ENCODE measurements at places on chromosomes 3 and 15.

GRCh38 chr3:112128843-112129727 is 4.0 kb downstream of the GCSAM start:
- DNase-seq, result peak; percentile 20

- DNase-seq, result no peak
Measured at GRCh38 chr15:74192751-74193150, 9.8 kb downstream of the STRA6 start.

DNA sequence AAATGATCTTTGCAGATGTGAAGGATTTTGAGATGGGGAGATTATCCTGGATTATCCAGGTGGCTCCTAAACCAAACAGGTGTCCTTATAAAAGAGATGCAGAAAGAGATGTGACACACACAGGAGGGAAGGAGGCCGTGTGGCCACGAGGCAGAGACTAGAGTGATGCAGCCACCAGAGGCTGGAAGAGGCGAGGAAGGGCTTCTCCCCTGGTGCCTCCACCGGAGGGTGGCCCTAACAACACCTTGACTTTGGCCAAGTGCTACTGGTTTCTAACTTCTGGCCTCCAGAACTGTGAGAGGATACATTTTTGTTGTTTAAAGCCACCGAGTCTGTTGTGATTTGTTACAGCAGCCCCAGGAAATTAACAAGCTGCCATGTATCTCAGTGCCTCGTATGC is 127.1 kb downstream of the ASB7 start:
- no peak for DNase-seq

DNA sequence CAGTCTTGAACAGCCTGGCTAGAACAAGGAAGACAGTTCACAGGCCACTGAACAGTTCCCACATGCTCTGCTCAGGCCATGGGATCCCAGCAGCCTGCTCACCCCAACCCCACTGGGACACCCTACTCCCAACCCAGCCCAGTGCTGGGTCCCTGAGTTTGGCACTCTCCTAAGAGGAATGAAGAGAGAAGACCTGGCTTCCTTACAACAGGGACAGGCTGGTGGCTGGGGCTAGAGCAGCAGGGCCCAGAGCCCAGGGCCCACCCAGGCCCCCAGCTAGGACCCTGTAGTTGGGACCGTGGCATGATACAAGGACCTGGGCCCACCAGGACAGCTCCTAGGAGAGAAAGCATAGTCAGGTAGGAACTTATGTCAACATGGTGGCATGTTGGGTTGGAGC is 43.4 kb downstream of the SEMA3G start:
- no peak for DNase-seq

- no peak for DNase-seq
Measured at GRCh38 chr3:112247900-112248299, 46.1 kb downstream of the SLC9C1 start.

DNA sequence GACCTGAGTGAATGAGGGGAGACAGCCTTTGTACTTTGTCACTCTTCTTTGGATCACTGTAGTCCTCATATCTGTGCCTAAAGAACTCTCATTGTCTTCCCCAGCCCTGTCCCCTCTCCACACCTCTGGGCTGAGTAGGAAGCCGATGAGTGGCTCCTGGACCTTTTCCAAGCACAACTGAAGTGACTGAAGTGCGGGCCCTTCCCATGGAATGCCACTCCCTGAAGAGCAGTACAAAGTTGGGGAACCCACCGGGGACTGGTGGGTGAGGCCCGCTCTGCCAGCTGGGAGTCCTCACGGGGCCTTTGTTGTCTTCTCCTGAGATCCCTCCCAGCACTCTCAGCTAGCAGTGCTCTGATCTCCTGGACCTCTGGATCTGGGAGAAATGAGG is 90.1 kb downstream of the AAGAB start:
- DNase-seq, result no peak

DNA sequence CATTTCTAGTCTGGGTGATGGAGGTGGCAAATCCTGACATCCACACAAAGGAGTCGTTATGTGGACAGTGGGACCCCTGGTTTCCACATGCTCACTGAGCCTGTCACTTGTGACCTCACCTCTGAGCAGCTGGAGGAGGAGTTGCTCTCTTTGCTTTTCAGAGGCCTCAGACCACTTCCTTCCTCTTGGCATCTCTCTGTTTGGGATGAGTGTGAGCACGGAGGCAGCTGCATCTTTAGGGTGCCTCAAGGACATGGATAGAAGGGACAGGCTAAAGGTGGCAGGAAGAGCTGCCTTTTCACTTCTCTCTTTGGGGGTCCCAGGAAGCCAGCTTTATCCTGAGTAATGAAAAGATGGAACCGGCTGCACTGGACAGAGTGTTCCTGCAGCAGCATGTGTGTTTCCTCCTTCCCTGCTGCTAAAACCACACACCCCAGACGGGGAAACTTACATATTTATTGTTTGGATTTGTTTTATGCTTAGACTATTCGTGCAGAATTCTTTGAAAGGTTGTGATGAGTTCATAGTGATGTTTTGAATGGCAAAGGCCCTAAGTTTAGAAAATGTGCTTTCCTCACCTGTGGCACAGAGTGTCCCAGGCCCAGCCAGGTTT is 31.8 kb downstream of the GPR171 start:
- peak; percentile 80 for DNase-seq

GRCh38 chr3:65945480-65945879 is 93.2 kb downstream of the MAGI1 start:
- DNase-seq, result no peak

GRCh38 chr3:38853011-38853410 is 37.0 kb upstream of the SCN10A start:
- no peak for DNase-seq

DNA sequence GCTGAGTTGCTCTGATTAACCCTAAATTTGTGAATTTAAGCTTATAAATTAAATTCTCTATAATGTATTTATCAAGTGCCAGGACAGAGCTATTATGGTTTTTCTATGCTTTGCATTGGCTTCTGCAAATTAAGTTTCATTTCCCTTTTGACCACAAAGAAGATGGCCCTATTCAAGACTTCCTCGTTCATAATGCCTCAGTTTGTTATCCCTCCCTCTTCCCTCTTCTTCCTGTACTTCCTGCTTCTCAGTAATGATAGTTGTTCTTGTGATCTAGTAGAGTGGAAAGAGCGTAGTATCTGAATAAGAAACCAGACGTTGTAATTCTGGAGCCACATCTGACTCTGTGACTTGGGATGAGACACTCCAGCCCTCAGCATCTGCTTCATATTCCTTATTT is 118.7 kb downstream of the CACNA1D start:
- DNase-seq, result peak; percentile 47

DNA sequence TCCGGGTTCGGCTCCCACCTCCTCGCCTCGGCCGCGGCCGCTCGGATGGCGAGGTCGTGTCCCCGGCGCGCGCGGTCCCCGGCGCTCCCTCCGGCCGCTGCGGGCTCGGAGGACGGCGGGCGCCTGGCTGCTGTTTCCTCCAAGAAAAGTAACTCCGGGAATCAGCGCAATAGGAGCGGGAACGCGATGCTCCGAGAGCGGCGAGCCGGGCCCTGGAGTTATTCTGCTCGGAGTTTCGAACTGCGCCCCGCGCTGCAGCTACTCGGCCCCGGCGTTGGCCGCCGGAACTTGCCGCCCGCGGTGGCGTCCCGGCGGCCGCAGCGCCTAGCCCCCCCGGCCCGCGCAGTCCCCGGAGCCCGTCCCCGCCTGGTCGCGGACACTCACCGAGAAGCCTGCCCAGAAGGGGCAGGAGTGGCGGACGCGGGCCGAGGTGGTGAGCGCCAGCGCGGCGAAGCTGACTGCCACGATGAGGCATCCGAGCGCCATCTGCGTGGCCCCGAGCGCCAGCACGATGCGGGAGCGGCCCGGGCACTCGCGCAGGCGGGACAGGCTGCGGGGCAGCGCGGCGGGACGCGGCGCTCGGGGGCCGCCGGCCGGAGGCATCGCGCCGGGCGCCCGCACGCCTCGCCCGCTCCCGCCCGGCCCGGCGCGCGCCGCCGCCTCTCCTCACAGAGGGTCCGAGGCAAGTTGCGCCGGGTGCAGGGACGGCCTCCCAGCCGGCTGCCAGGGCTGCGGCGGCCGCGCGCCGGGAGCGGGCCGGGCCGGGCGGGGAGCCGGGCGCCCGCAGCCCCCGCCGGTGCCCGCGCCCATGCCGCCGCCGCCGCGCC is 251.9 kb downstream of the TJP1 start:
- DNase-seq, result no peak

DNA sequence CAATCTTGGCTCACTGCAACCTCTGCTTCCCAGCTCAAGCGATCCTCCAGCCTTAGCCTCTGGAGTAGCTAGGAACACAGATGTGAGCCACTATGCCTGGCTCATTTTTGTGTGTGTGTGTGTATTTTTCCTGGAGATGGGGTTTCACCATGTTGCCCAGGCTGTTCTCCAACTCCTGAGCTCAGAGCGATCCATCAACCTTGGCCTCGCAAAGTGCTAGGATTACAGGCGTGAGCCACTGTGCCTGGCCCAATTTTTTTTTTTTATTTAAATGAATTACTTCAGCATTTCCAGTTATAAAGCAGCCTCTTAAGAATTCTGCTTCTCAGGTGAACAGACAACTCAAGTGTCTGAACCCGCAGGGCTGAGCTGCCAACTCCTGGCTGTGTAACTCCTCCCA is 20.1 kb upstream of the ST3GAL6 start:
- DNase-seq, result no peak

- no peak for DNase-seq
Measured at GRCh38 chr3:24837601-24838000, 343.0 kb upstream of the THRB start.

GRCh38 chr3:122938783-122939425 is 88.7 kb downstream of the SEMA5B start:
- no peak for DNase-seq

DNA sequence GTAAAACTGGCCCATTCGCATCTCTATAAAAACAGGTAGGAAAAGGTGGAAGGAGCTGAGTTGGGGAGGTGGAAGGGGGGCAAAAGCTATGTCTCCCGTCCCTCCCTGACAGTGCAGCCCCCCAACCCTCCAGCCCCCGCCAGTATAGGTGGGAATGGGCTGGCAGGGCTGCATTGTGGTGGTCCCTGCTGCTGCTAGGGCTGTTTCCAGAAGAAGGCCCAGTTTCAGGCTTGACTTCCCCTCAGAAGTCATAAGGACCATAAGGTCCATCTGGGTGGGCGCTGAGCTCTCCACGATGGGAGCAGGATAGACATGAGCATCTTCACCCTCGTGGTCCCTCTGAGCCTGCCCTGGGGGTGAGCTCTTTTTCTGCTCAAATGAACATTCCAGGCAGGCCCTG is 44.2 kb downstream of the APBA2 start:
- no peak for DNase-seq

DNA sequence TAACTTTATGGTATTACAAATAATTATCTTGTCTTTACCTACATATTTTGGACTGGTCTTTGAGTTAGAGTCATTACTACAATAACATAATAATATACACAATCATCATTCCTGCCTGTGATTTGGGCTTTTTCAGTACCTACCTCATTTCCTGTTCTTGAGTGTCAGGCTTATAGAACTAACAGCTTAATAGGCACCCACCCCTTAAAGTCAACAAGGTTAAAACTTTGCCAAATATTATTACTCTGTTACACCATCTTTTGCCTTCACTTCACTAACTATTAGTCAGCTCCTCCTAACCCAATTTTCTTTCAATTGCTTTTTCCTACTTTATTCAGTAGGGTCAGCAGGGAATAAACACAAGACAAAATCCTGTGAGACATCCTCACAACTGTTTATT is 488.7 kb upstream of the AGTR1 start:
- no peak for DNase-seq

GRCh38 chr3:103136621-103137020 is 701.8 kb downstream of the ZPLD1 start:
- DNase-seq, result no peak

- no peak for DNase-seq
Measured at GRCh38 chr3:112116748-112117186, 16.3 kb downstream of the GCSAM start.

GRCh38 chr3:126918355-126918821 is 64.5 kb upstream of the PLXNA1 start:
- DNase-seq, result peak; percentile 25

- DNase-seq, result peak; percentile 71
Measured at GRCh38 chr3:4977001-4977852, 2.0 kb upstream of the BHLHE40 start.

DNA sequence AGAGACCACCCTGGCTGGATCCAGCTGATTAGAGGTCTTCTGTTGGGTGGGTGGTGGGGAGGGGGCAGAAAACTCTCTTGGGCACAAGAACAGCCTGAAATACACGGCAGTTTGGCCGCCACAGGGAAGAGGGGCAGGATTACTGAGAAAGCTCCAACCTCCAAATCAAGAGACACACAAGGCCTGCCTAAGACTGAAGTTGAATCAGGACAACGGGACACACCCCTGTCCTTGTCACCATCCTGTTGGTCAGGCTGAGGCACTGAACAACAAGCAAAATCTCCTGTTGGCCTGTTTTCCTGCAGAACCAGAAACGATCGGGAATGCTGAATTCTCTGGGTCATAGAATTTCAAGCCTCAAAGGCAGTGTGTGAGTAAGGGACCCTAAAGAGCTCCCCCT is 247.8 kb downstream of the FAM43A start:
- no peak for DNase-seq

GRCh38 chr3:178088963-178089362 is 447.3 kb upstream of the KCNMB2 start:
- no peak for DNase-seq

GRCh38 chr15:74141591-74141990 is 11.2 kb downstream of the ISLR2 start:
- DNase-seq, result no peak

GRCh38 chr3:52181543-52181942 is 16.4 kb upstream of the ALAS1 start:
- no peak for DNase-seq

- no peak for DNase-seq
Measured at GRCh38 chr3:182972387-182972786, 8.0 kb downstream of the DCUN1D1 start.

- peak; percentile 41 for DNase-seq
Measured at GRCh38 chr3:184031187-184031792, at the start of gene HTR3D. TSS of gene HTR3D (plus strand) at chr3:184031742. CDS start at chr3:184031742, 0 bp downstream.

- no peak for DNase-seq
Measured at GRCh38 chr3:13391308-13391707, 28.8 kb downstream of the NUP210 start.

- DNase-seq, result no peak
Measured at GRCh38 chr3:100122321-100122720, 8.0 kb upstream of the FILIP1L start.

DNA sequence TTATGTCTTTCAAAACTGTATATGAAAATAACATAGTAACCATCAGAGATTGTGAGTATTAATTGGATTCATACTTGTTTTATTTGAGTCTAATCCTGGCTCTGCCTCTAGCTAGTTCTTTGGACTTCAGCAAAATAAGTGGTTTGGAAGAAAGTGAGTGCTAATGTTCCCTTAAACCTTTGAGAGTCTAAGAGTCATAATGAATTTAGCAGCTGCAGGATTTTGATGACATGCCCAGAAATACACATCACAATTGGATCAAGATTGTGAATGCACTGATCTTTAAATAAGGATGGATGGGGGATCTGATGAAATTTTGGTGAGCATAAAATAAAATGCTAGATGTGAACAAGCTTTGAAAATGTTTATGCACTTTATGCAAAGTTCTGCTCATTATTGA is 79.9 kb upstream of the FAM98B start:
- no peak for DNase-seq

DNA sequence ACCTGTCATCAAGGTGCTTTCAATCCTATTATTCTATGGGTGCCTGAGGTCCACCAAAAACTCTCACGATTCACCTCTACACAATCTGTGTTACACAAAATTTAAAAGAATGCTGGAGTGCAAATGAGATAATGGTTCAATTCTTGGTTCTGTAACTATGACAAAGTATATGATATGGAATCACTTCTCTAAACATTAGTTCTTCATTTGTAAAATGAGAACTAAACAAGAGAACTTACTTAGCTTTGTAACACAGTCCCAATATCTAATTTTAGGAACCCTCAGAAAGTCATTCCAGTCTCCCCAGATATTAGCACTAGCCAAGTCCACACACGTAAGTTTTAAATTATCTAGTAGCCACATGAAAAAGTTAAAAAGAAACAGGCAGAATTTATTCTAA is 111.5 kb downstream of the TBL1XR1 start:
- no peak for DNase-seq

All from KBM-7 (cell line).